Lower lobe of right lung (tissue), 2 donors: ENCODE measurements at places on chromosomes 4 and X. TPM values are rescaled to one million over a fixed set of nuclear protein-coding genes. Genes with fewer than 3 reads are reported as not detected.
A peak's percentile ranks its signal among the peaks of the same experiment; 100 is the strongest.

The SLC6A14 gene
- total RNA-seq = 45.4 TPM

GRCh38 chrX:120456973-120457372 lies 12.1 kb downstream of the LAMP2 start:
- H3K27me3 ChIP-seq = no peaks in the 10 kb centered on the region
- peaks cover 14% of the 10 kb centered on the region for H3K36me3 ChIP-seq
- no peak overlapping the region for H3K27ac ChIP-seq
- no peak overlapping the region for H3K4me3 ChIP-seq
- DNase-seq = no peak
- H3K4me1 ChIP-seq = peaks cover 18% of the 10 kb centered on the region

The SPP1 gene
- total RNA-seq = 8.0 TPM

The NLGN4X gene
- 4.8 TPM for total RNA-seq

DNA sequence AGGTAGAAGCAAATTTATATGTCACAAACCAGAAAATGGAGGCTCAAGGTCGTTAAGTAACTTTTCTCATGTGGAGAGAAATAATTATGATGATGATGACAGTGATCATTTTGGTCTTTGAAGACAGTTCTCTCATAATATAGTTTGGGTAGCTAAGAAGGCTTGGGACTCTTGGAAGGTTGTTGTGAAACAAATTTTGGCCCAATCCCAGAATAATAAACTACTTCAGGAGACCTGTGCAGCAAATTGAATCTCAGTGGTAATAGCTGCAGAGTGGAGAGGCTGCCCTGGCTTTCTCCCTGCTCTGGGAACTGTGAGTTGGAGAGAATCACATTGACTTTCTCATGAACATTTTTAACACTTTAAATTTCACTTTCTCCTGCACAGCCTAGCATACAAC lies 217.2 kb upstream of the BOD1L1 start:
- H3K27ac ChIP-seq = no peak overlapping the region
- no peak for DNase-seq
- H3K4me1 ChIP-seq = no peaks in the 10 kb centered on the region

The PDK3 gene
- total RNA-seq = 22.3 TPM

The COX7B2 gene
- not detected for total RNA-seq

- no peak overlapping the region for H3K27ac ChIP-seq
- H3K36me3 ChIP-seq = no peaks in the 10 kb centered on the region
- no peaks in the 10 kb centered on the region for H3K27me3 ChIP-seq
- no peaks in the 10 kb centered on the region for H3K4me1 ChIP-seq
Observed at GRCh38 chrX:153634832-153635231, 12.2 kb upstream of the DUSP9 start.

DNA sequence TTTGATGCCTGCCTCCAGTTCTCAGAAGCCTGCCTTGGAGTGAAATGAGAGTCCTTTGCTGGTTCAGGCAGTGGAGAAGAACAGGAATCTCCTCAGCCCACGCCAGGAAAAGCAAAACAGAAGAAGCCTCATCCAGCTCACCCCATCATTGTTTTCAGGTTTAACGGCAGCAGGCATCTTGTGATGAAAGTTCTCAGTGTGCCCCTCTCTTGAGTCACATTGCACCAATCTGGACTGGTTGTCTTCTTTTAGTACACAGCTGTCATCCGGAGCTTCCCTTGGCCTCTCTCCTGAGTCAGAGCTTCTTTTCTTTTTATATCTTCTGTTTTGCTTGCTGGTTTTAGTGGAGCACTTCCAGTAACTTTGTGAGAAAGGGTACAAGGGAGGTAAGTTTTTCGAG lies 50.9 kb downstream of the TSPAN7 start:
- no peak overlapping the region for H3K27ac ChIP-seq
- H3K4me3 ChIP-seq = no peak overlapping the region
- DNase-seq = no peak
- H3K27me3 ChIP-seq = no peaks in the 10 kb centered on the region
- H3K4me1 ChIP-seq = no peaks in the 10 kb centered on the region

DNA sequence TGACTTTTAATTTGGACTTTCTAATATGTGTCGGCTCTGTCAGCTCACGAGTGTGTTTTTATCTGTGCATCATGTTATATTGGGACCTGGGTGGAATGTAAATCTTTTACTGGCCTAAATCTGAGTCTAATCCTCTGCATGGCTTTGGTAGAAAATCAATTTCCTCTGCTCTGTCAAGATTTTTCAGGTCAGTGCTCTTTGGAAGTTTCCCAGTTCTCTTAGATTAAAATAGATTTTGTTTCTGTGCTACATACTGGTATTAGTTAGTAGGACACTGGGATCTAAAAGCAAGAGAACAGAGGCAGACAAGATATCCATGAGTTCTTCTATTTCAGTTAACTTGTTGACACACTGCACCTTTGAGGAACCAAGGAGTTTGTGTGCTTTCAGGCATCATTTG lies 39.7 kb downstream of the REPS2 start:
- no peak for DNase-seq
- no peak overlapping the region for H3K27ac ChIP-seq
- no peaks in the 10 kb centered on the region for H3K4me1 ChIP-seq
- no peaks in the 10 kb centered on the region for H3K36me3 ChIP-seq

The SLC25A5 gene
- 334 TPM for total RNA-seq

The CLDN34 gene
- 0.50 TPM for total RNA-seq

- no peak overlapping the region for H3K27ac ChIP-seq
- no peak for DNase-seq
- no peaks in the 10 kb centered on the region for H3K4me1 ChIP-seq
- no peaks in the 10 kb centered on the region for H3K27me3 ChIP-seq
- no peak overlapping the region for H3K4me3 ChIP-seq
Observed at GRCh38 chr4:187606581-187606980, 389.0 kb upstream of the ZFP42 start.

The C1QTNF7 gene
- total RNA-seq = 10.7 TPM

The NDNF gene
- 108 TPM for total RNA-seq

GRCh38 chr4:48259748-48260147 lies 9.9 kb downstream of the TEC start:
- H3K27me3 ChIP-seq = no peaks in the 10 kb centered on the region
- H3K27ac ChIP-seq = no peak overlapping the region
- H3K36me3 ChIP-seq = no peaks in the 10 kb centered on the region
- peaks cover 8% of the 10 kb centered on the region for H3K4me1 ChIP-seq

- no peaks in the 10 kb centered on the region for H3K27me3 ChIP-seq
- H3K27ac ChIP-seq = peak overlapping the region; percentile 46
- peaks cover 14% of the 10 kb centered on the region for H3K4me1 ChIP-seq
- no peak overlapping the region for H3K4me3 ChIP-seq
- H3K36me3 ChIP-seq = no peaks in the 10 kb centered on the region
- peak; percentile 80 for DNase-seq
Observed at GRCh38 chr4:6732441-6733357, 16.7 kb downstream of the BLOC1S4 start.

- no peaks in the 10 kb centered on the region for H3K27me3 ChIP-seq
- H3K4me3 ChIP-seq = no peak overlapping the region
- DNase-seq = no peak
- H3K27ac ChIP-seq = no peak overlapping the region
Observed at GRCh38 chr4:2083116-2083825, 24.1 kb downstream of the NAT8L start.

DNA sequence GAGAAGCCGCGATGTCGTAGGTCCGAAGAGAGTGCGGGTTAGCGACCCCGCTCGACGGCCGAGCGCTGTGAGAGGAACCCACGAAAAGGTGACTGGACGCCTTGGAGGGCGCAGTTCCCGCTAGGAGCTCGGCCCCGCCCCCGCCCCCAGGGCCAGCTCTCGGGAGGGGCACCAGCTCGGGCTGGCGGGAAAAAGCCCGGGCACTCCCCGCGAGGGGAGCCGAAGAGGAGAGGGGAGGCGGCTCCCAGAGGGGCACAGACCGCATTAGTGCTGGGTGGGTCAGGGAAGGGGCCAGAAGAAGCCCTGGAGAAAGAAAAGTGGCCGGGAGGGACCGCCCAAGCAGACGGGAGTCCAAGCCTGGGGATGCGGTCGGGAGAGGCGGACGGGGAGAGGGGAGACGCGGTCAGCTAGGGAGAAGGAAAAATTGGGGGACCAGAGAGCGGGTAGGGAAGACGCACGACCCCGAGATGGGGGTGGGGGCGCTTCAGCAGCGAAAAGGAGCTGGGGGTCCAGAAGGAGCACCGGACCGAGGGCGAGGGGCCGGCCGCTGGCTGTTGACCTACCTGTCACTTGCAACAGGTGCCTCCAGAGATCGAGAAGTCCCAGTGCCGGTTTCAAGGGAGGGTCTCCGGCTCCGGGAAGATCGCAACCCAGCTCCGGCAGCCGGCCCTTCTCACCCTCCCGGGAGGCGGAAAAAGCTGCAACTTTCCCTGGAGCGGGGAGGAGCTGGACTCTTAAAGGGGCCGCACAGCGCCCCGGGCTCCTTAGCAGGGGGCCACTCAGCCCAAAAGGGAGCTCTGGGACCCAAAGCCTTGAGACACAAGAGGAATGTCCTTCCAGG lies at the start of gene SYTL4:
Gene SYTL4 (minus strand): TSS at position 681 of the 841 bp plus-strand sequence. CDS start 30,084 bp downstream, outside the sequence.
- peak within 1 kb of the TSS; percentile 74 for H3K4me3 ChIP-seq
- peak within 1 kb of the TSS; percentile 58 for H3K27ac ChIP-seq
- H3K4me1 ChIP-seq = no peaks in the 10 kb centered on the region
- peak; percentile 46 for DNase-seq
- H3K36me3 ChIP-seq = no peaks in the 10 kb centered on the region

DNA sequence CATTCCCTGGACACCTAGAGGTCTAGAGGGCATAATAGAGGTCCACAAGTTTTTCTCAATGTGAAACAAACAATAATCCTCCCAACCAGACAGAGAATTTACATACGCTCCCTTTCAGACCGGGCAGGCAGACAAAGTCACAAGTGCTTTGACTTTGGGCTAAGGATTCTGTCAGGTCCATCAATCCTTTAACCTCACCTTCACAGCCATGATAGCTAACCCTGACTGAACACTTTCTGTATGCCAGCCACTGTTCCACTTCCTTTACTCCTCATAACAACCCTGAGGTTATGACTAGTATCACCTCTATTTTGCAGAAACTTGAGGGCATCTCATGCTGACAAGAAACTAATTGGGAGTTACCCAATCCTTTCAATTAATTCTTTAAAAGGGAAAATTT lies 118.8 kb upstream of the AFF2 start:
- no peaks in the 10 kb centered on the region for H3K36me3 ChIP-seq
- H3K4me1 ChIP-seq = no peaks in the 10 kb centered on the region
- no peak for DNase-seq
- H3K27ac ChIP-seq = peak overlapping the region; percentile 11

- H3K36me3 ChIP-seq = no peaks in the 10 kb centered on the region
- DNase-seq = no peak
- no peak overlapping the region for H3K4me3 ChIP-seq
- H3K27ac ChIP-seq = no peak overlapping the region
Observed at GRCh38 chrX:100797359-100797758, 22.8 kb upstream of the CSTF2 start.
